ENCODE measurements at places on chromosomes 12 and 14.

GRCh38 chr14:96699666-96700065, 97.5 kb upstream of the VRK1 start:
- no peak for DNase-seq

DNA sequence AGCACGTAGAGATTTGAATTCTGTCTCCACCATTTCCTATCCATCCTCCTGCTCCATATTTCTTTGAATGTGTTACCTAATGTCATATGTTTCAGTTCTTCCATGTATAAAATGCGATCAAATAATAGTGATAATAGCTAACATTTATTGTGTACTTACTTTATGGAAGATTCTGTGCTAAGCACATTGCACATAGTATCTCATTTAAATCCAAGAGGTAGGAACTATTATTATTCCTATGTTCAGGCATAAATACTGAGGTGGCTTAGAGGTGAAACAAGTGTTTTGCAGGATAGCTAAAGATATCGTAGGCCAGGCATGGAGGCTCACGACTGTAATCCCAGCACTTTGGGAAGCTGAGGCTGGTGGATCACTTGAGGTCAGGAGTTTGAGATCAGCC, 17.5 kb upstream of the AICDA start:
- no peak for DNase-seq

GRCh38 chr14:104536942-104537612, 42.5 kb upstream of the C14orf180 start:
- no peak for DNase-seq

DNA sequence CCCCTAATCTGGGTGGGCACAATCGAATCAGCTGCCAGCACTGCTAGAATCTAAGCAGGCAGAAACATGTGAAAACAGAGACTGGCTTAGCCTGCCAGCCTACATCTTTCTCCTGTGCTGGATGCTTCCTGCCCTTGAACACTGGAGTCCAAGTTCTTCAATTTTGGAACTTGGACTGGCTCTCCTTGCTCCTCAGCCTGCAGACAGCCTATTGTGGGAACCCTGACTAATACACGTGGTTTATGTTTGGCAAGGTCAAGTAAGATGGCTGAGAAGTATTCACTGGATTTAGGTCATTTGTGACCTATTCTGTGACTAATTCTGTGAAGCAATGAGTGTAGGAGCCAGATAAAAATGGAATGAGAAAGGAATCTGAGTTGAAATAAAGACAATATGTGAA, 11.0 kb downstream of the GPR135 start:
- no peak for DNase-seq

GRCh38 chr12:497501-498160, 37.9 kb downstream of the B4GALNT3 start:
- DNase-seq = no peak

All from stimulated activated CD8-positive, alpha-beta memory T cell treated with anti-CD3 and anti-CD28 coated beads, Interleukin-4, amount 100 ng/mL, for 24 hours (primary cell).